EH (cell line): ENCODE measurements at places on chromosomes 2 and 18.

DNA sequence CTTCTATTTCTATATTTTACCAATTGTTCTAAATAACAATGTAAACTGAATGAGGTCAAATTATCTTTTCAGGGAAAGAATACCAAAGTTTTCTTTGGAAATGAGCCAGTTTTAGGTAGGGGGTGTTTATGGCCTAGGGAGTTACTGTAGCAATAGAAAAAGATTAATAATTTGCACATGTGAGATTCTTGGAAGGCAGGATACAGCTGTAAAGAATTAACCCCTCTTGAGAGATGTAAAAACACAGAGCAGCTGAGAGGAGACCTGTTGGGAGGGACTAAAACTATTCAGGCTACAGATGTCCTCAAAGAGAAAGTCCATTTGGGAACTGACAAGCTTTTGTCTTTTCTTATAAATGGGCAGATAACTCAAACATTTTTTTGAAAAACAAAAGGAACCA lies 182.2 kb downstream of the FIGN start:
- peak; percentile 23 for DNase-seq

DNA sequence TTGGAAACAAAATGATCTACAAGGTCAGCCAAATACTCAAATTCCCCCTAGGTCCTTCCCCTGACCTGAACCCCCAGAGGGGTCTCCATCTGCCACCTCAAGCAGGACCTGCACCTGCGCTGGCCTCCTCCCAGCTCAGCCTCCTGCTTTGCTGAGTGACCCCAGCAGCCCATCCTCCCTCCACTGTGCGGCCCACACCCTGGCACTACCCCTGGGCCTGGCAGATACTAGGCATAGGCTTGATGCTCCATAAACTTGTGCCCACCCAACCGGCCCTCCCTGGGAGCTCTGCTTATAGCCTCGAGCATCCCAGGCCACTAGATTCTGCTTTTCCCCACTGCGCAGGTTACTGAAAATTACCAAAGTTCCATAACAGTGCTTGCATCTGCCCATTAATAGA lies 156.2 kb downstream of the HDAC4 start:
- no peak for DNase-seq

DNA sequence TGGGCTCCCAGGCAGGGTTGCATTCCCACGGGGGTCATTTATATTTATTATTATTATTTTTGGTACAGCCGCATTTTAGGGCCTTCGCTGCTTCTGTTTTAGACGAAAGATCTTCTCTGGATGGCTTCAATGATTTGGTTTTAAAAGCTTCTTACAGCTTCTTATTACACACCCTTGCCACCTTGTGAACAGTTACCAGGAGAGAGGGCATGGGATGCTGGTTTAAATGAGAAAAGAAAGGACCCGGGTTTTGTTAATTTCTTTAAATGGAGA lies 1.7 kb downstream of the SH3RF3 start:
- DNase-seq, result no peak

DNA sequence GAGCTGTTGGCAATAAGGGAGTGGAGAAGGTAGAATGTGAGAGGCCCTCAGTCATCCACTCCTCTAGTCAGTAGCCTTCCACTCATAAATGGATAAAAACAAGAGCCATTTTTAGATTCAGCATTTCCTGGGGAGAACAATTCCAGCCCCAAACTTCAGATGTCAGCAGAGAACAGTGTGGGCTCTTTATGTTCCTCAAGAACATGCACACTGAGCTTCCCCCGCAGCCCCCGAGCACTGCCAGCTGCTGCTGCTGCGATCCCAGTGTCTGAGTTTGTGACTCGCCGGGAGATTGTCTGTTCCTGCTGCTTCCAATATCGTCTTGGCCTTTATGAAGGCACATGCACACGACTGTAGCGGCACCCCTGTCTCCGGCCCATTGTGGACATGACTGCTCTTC lies 143.7 kb upstream of the CTNNA2 start:
- no peak for DNase-seq

DNA sequence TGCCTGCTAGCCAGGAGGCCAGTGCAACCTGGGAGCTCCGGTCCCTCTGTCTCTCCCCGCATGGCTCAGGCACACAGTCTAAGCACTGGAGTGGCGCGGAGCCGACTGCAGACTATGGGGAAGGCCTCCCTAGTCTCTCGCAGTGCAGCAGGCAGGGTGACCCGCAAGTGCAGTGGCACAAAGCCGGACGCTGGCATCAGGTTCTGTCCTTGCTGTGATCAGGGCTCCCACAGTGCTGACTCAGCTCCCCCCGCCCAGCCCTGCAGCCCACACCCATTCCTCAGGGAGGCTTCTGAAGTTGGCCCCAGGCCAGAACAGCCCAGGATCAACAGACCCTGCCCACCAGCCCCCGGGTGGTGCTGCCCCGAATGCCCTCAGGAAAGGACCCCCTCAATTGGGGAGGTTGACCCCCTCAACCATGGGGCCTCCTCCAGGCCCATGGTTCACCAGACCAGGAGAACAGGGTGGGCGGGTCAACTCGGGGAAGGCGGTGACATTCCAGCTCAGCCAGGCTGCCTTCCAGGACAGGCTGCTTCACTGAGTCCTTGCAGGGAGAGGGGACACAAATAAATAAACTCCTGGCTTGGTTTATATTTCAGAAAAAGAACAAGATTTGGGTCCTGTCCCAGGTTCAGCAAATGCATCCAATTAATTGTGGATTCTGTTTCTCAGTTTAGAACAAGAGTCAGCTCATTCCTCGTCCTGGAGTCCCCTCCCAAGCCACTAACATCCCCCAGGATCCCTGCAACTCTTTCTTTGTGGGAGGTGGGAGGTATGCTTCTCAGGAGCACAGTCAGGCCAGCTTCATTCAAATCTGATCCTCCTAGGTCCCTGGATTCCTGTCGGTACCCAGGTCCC lies 12.2 kb downstream of the BIN1 start:
- DNase-seq, result peak; percentile 52

DNA sequence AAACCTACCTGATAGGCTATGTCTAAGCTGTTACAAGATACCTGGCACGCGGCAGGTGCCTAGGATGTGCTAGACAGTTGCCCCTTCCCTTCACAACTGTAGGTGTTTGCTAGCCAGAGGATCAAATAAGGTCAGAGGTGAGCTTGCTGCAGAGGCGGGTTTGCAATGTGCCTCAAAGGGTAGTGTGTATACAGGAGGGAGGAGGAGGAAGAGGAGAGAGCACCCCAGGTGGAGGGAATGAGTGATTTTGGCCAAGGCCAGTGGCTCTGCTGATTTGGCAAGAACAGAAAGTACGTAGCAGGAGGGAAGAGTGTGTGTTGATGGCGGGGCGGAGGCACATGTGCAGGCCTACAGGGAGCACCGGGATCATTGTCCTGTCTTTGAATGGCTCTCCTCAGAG lies 236.5 kb downstream of the HAUS1 start:
- no peak for DNase-seq

GRCh38 chr2:189022053-189022481 lies 47.9 kb downstream of the COL3A1 start:
- peak; percentile 92 for DNase-seq

- DNase-seq, result no peak
Observed at GRCh38 chr2:238157506-238158017, 1.2 kb upstream of the ERFE start.

DNA sequence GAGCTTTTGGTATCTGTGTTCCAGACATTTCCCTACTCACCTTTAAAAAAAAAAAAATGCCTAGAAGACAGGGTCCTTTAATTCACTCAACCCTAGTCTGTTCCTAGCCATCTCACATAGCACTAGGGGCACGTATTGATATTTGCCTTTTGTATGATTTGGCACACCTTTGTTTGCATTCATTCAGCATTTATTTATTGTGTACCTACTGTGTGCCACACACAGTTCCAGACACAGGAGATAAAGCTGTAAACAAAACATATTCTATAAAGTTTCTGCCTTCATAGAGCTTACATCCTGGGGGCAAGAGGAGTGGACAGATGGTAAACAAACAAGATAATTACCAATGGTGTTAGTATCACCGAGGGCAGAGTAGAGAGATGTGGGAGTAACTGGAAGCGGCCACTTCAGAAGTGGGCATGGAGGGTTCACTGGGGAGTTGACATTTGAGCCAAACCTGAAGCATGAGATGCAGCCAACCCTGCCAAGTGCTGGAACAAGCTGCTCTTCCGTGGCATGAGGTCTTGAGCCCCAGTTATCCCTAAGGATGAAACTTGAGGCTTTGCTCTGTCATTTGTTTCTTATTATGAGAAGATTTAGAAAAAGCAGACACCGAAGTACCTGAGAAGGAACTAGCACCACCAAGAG lies 18.2 kb downstream of the MAPRE2 start:
- no peak for DNase-seq

DNA sequence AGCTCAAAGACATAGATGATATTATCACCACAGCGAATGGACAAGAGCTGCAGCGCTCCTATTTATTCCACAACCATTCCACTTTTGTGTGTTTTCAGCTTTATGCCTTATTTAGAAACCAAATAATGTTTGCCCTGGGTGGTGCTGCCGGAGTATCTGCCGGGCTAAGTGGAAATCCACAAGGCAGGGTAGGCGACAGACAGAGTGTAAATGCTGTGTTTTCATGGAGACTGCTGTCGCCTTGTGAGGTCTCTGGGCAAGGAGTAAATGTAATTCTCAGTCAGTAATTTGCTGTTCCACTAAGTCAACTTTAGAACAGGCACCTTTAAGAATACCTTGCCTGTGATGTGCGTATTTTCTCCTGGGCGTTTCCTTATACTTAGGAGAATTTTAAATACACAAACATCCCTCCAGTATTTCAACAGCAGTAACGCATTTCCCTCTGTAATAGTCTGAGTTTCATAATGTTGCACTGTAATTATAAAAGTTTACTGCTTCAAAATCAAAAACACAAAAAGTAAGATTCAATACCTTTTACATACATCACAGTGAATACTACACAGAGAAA lies 60.9 kb downstream of the COBLL1 start:
- DNase-seq, result no peak

- DNase-seq, result peak; percentile 17
Observed at GRCh38 chr2:226064932-226065570, 665.5 kb downstream of the NYAP2 start.
